Aorta (tissue), 5 donors: ENCODE measurements at places on chromosomes 7 and 10.

- DNase-seq = no peak
These were observed 127.4 kb downstream of the TACC2 start for GRCh38 chr10:122116331-122116730.

DNA sequence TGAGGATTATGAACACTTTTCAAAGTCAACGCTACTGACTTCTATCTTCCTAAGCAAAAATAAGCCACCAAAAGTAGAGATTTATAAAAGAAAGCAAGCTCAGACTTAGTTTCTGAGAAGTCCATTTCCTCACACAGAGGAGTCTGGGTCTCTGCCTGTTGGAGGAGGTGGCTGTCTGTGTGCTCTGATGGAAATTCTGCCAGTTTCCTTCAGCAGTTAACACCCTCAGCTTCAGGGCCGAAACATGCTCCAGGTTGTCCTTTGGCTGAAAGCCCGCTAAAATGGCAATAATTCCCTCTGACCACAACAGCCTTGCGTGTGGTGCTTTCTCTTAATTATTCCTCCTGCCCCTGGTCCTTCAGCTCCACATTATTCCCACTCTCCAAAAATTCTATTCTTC, 127.8 kb upstream of the LAMB4 start:
- no peak for DNase-seq

DNA sequence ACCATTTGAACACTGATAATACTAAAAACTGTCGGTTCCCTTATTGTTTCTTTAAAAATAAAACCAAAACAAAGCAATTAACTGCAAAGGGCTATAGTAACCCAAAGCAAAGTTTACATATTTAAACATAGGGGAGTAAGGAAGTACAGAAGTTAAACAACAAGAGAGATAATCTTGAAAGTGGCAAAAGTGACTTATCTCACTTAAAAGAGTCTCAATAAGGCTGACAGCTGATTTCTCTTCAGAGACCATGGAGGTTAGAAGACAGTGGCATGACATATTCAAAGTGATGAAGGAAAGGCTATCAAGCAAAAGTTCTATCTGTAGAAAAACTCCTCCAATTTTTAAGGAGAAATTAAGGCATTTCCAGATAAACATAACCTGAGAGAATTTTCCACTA, 233.5 kb upstream of the HDAC9 start:
- DNase-seq = no peak

- DNase-seq = no peak
These were observed 57.7 kb downstream of the NCAPG2 start for GRCh38 chr7:158646766-158647474.
